Suppressor macrophage treated with lipopolysaccharide for 4 hours (primary cell): ENCODE measurements at places on chromosomes 13 and 19.

DNA sequence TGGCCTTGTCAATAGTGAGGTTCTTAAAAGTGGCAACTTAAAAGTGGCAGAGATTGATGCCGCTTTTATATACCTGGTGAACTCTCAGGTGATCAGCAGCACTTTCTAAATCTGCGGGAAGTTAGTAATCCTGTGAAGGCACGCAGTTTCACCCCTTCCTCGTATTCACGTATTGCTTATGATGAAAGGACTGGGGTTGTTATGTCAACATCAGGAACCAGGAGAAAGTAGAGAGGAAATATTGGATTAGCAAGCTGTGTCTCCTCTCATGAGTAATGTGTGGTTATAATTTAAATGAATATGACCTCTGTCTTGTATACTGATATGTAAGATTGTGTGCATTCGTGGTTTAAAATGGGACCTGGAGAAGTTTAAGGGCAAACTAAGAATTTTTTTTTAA lies 544.6 kb downstream of the SLITRK6 start:
- no peak for DNase-seq

- DNase-seq, result peak; percentile 30
Measured at GRCh38 chr13:80030491-80030890, 310.4 kb downstream of the SPRY2 start.

DNA sequence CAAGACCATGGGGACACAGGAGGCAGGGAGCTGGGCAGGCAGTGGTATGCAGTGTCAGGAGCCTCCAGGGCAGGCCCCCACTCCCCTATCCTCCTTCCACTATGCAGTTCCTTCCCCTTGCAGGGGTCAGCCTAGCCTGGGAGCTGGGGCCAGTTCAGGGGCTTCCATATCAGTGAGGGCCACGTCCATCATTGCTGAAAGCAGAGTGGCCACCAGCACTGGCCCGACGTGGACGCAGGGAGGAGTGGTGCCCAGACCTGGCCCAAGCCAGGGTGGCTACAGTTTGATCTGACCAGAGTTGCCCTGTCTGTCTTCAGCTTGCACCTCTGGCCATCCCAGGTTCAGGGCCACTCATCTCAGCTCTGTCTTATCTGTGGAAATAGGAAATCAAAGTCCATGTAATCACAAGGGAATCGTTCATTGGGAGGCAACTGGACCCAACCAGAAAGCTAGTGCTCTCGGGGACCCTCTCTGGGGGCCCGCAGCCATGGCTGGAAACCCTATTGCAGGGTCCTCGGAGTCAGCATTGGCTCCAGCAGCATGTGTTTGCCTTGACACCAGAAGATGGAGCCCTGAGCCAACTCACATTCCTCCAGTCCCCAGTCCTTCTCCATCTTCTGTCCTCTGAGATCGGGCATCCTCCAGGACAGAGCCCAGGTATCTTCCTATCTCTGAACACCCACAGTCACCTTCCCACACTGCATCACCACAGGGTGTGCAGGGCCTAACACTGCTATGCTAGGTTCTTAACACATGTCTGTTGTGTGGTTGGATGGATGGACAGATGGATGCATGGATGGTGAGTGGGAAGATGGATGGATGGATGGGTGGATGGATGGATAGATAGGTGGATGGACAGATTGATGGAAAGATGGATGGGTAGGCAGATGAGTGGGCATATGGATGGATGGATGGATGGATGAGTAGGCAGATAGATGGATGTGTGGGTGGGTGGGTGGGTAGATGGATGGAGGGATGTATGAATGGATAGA lies 75.7 kb upstream of the KCTD15 start:
- DNase-seq, result no peak

DNA sequence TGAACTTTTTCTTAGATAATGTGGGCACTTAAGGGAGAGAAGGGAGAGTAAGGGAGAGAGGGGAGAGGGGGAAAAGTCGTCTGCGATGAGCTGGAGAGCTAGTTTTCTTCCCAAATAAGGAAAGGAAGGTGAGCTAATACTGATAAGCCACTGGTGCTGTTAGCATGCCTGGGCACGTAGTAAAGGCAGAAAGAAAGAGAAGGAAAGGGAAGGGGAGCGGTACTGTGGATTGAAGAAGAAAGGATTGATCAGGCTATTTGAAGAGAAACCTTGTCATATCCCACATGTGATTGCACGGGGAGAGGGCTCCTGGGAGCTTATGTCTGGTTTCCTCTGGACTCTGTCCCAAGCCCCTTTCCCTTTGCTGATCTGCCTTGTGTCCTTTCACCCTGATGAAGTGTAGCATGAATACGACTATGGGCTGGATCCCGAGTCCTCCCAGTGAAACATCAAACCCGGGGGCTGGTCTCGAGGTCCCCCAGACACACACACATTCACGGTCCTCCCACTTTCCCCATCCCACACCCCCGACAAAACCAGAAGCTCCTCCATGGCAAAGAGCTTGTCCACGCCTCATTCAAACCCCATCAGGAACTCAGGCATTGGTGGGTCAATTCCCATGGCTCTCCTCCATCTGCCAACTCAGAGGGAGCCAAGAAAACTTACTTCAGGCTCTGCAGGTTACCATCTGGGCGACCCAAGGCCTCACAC lies 30.6 kb downstream of the NLRP13 start:
- DNase-seq, result no peak

DNA sequence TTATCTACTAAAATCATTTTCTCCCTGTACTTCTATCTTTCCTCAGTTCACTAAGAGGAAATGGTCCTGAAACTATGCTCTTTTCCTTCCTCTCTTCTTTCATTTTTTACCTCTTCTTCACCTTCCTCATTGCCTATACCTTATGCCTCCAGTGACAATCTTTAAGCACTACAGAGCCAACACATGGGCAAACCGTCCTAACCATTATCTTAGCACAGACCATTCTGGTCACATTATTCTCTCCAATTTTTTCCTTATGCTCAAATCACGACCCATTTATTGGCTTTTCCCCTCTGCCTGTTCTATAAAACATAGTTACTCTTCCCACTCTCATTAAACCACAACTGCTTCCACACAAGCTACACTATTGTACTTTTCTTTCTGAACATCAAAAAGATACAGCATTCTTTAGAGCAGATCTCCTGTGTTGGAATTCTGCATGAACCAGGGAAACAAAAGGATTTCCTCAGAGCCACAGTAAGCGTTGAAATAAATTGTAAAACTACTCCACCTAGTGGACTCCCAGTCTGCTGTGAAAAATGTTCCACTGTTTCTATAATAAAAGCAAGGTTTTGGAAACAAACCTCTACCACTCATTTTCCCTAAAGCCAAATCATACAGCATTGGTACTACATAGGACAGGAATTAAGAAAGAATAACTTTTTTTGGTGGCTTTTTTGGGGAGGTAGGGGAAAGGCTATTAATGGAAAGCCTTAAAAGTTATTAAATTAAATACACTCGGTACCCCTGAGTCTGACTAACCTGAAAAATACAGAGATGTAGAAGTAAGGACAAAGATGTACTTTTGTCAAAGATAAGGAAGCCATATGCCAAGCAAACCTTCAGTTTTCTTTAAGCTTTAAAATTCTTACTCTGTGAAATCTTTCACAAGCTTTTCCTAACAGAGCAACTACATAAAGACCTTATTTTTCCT lies 19.5 kb downstream of the NUFIP1 start:
- DNase-seq, result peak; percentile 69

GRCh38 chr19:17606590-17607185 lies 51.2 kb downstream of the COLGALT1 start:
- DNase-seq, result peak; percentile 81

DNA sequence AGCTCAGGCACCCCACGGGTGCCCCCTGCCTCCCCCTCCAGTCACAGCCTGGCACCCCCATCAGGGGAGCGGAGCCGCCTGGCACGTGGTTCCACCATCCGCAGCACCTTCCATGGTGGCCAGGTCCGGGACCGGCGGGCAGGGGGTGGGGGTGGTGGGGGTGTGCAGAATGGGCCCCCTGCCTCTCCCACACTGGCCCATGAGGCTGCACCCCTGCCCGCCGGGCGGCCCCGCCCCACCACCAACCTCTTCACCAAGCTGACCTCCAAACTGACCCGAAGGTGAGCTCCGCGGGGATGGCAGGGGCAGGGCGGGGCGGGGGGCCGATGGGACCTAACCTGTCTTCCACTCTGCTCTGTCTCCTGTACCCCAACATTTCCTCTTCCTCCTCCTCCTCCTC lies 25.0 kb downstream of the CKM start:
- no peak for DNase-seq

DNA sequence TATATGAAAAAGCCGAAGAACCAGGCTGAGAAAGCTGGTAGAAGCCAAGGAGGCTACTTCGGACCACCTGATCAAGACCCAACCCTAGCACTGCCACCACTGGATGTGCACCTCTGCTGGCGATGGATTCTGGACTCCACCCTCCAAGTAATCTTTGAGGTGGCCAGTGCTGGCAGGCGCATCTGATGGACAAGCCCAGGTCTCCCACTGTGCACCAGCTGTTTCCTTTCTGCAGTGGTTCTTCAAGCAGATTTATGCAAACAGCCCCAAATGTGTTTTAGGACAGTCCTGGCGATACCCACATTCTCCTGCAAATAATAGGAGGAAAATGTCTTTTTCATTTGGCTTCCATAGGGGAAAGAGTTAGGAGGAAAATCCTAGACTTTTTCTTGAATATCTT lies 172.3 kb downstream of the SHISA2 start:
- DNase-seq, result no peak

DNA sequence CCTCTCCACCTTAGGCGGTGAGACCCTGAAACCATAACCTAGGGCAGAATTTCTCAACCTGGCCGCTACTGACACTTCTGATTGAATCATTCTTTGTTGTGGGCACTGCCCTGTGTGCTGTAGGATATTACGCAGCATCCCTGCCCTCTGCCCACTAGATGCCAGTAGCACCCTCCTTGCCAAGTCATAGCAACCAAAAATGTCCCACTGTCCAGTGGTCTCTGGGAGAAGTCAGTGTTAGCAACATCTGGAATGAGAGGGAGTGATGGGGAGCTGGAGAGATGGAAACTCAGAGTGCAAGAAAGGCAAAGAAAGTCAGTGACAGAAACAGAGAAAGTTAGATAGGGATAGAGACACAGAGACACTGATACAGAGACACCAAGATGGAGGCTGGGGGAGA lies 13.6 kb downstream of the KLK4 start:
- no peak for DNase-seq

GRCh38 chr19:42151782-42152684 lies 19.8 kb upstream of the POU2F2 start:
- no peak for DNase-seq

DNA sequence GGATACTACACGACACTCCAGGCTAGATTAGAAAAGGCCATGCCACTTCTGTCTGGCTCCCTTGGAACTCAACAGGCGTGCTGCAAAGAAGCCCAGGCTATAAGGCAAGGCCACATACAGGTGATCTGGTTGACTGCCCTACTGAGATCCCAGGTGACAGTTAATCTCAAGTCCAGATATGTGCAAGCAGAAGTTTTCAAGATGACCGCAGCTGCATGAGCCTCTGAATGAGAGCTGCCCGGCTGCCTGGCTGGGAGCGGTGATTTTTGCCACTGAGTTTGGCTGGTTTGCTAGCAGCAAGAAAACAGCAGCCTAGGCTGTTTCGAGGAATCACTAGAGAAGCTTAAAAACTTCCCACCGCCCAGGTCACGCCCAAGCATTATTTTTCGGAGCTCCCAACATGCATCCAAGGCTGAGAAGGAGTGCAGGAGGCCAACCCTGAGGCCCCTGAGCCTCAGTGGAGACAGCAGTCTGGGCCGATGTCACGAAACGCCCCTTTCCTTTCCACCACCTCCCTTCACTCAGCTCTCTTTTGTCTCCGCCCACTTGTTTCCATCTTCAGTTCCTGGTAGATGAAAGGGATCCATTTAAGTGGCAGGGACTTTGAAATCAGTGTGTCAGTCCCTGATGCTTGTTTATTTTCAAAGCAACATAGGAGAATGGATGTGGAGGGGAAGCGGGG lies 14.0 kb upstream of the URI1 start:
- DNase-seq, result no peak

DNA sequence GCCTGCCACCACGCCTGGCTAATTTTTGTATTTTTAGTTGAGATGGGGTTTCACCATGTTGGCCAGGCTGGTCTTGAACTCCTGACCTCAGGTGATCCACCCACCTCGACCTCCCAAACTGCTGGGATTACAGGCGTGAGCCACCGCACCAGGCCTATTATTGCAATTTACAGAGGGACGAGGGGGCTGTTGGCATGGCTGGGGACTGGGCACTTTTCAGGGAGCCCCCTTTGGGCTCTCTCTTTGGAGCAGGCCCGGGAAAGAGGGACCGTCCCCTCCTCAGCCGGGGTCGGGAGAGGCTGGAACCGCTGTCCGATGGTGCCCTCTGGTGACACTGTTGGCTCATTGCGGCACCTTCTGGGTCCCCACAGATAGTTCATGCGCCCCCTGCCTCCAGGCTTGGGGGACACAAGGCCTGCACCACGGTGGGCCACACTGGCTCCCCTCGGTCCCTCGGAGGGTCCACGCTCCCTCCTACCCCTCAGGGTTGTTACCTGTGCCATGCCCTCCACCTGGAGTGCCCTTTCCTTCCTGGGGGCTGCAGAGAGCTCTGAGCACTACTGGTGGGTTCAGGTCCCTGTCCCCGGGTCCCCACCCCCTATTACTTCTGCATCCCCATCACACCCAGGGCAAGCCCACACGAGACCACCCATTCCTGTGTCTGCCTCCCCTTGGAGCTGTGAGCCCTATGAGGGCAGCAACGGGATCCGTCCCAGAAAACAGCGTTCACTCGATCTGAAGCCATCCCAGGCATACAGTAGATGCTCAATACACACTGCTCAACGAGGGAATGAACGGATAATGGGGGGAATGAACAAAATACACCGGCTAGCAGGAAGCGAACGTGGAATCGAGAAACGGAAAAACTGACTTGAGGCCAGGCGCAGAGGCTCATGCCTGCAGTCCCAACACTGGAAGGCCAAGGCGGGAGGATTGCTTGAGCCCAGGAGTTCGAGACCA lies 12.5 kb downstream of the FEM1A start:
- DNase-seq, result peak; percentile 70

DNA sequence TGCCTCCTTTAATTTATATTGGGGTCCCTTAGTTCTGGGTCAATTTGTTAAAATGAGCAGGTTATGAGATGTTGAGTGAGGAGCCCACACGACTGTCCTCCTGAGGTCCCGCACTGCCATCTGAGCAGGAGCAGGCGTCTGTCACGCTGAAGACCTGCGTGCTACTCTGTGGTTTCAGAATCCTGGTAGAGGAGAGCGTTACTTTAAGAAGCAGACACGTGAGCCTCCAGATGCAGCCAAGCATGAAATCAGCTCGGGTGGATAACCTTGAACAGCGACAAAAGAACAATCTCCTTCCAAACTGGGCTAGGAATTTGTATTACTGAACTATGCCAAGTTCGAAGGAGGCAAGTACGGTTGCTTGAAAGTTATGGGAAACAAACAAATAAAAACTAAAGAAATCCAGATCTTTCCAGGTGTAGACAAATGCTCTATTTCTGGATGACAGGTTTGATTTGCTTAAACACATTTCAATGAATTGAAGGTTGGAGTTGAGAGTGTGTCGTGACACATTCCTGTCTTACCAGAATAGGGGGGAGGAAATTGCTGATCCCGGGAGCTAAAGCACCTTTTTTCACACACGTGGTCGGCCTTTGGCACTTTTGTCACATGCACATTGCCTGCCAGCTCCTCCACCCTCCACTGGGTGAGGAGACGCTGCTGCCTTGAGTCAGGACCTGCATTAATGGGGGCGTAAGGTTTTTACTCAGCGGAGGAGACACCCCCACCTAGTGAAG lies 945.5 kb upstream of the SLC10A2 start:
- no peak for DNase-seq

GRCh38 chr13:27960362-27961226 lies 8.5 kb downstream of the CDX2 start:
- peak; percentile 63 for DNase-seq
